ENCODE measurements at places on chromosomes 13 and 19. TPM values are rescaled to one million over a fixed set of nuclear protein-coding genes. Genes with fewer than 3 reads are reported as not detected.
A peak's percentile ranks its signal among the peaks of the same experiment; 100 is the strongest.

DNA sequence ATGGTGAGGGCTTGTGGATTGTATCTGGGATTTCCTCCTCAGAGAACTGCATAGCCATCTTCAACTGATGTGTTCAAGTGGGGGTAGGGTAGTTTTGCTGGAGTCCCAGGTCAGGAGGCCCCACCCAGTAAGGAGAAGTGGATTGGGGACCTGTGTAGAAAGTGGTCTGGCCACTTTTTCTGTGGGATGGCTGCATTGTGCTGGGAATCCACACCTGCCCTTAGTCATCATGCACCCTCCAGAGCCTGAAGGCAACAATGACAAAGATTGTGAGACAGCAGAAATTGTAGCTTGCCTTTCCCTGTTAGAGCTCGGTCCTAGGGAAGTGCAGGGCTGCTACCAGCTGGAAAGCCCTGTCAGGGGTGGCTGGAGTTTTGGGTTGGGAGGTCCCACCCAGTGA is 255.4 kb downstream of the NDFIP2 start:
- DNase-seq: no peak

- DNase-seq: no peak
These were observed 1031.0 kb upstream of the PCDH9 start for GRCh38 chr13:68261105-68261504.

GRCh38 chr13:37797631-37798030 is 71.9 kb downstream of the TRPC4 start:
- DNase-seq: no peak

DNA sequence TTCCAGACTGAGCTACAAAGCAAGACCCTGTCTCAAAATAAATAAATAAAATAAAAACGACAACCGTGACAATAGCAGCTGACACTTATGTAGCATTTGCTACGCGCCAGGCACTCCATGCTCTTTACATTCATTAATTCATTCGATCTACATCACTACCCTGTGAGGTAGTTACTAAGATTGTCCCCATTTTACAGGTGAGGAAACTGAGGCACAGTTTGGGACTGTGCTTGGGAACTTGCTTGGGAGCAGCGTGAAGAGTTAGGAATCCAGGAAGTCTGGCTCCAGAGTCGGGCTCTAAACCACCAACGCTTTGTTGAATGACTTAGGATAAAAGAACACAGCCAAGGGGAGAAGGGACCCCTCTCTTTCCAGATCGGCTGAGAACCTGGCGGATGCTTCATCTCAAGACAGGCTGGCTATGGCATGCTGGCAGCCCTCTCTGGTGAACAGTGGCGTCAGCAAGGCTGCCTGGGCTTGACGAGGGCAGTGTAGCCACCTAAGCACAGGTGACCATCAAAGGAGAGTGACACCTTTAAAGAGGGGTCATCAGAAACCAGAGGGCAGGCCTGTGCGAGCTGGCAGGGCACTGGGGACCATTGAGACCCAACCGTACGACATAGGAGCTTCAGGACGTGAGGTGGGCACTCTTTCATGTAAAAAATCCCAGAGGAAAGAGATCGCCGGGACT is 591 bp downstream of the DOHH start:
- no peak for DNase-seq

- no peak for DNase-seq
These were observed 17.8 kb downstream of the DPF1 start for GRCh38 chr19:38206006-38206745.

GRCh38 chr13:50613356-50613831 is 230.1 kb downstream of the DLEU7 start:
- DNase-seq: no peak

GRCh38 chr19:33052352-33052972 is 12.2 kb downstream of the RHPN2 start:
- DNase-seq: no peak

DNA sequence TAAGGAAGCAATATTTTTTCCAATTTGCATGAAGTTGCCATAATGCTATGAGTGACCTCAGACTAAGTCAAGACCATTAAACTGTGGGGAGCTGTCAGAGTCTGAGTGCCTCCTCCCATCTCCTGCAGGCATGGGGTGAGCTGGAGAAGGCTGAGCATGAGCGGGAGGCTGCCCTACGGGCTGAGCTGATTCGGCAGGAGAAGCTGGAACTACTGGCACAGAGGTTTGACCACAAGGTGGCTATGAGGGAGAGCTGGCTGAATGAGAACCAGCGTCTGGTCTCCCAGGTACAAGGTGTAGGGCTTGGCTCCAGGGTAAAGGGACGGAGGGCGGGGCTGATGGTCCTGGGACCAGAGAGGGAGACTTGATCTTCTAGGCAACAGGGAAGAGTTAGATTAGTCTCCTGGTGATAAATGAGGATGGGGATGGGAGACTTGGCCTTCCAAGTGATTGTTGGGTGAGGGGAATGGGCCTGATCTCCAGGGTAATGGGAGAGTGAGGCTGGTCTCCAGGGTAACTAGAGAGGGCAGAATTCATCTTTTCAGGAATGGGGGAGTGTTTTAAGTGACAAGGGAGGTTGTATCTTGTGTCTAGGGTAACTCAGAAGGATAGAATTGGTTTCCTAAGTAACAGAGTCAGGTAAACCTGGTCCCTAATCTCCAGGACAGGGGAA is 36.0 kb downstream of the SPTBN4 start:
- no peak for DNase-seq

- DNase-seq: no peak
These were observed 384.5 kb downstream of the IRS2 start for GRCh38 chr13:109401891-109402290.

DNA sequence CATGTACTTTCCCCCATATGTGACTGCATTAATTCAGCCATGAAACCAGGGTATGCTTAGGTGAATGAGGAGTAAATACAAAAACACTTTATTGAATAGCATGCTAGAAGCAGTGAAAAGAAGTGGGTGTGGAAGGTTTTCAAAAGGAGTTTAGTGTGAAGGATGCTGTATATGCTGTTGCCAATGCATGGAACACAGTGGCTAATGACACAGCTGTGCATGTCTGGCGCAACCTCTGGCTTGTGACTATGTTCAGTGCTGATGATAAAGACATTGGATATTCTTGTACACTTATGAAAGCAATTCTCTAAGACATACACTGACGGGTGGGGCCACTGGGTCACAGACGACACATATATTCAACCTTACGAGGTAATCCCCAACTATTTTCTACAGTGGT is 55.2 kb downstream of the SOX21 start:
- DNase-seq: no peak

- DNase-seq: no peak
These were observed 310.2 kb downstream of the ZNF536 start for GRCh38 chr19:30682146-30682998.

DNA sequence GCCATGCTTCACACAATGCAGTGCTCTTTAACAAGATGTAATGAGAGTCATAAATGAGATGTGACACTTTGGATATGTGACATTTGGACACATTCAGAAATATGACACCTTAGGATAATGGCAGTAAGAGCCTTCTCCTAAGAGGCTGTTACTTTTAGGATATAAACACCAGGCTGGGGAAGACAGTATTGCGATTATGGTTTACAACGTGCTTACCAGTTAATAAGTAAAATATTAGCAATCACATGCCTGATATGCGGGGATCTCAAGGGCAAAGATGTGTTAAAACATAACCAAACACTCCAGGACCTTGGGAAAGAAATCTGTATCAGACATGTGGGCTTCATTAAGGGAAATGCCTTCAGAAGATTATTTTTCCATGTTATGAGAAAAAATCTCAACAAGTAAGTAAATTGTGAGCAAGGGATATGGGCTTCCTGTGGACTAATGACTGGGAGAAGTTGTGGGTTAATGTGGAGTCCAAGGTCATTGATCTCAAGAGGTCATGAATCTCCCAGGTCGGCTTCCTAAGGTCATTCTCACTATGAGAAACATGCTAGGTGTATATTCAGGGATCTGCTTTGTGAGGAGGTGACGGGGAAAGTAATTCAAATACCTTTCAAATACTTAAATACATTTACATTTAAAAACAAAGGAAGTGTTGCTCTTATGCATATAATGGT is 105.3 kb downstream of the STARD13 start:
- DNase-seq: no peak

GRCh38 chr13:33069365-33069764 is 53.1 kb downstream of the KL start:
- DNase-seq: no peak

- peak; percentile 62 for DNase-seq
These were observed at the start of gene ZNF677 for GRCh38 chr19:53254411-53255341. Gene ZNF677, minus strand, starts transcription at chr19:53254873. Its CDS starts 3,323 bp downstream, at chr19:53251550.

DNA sequence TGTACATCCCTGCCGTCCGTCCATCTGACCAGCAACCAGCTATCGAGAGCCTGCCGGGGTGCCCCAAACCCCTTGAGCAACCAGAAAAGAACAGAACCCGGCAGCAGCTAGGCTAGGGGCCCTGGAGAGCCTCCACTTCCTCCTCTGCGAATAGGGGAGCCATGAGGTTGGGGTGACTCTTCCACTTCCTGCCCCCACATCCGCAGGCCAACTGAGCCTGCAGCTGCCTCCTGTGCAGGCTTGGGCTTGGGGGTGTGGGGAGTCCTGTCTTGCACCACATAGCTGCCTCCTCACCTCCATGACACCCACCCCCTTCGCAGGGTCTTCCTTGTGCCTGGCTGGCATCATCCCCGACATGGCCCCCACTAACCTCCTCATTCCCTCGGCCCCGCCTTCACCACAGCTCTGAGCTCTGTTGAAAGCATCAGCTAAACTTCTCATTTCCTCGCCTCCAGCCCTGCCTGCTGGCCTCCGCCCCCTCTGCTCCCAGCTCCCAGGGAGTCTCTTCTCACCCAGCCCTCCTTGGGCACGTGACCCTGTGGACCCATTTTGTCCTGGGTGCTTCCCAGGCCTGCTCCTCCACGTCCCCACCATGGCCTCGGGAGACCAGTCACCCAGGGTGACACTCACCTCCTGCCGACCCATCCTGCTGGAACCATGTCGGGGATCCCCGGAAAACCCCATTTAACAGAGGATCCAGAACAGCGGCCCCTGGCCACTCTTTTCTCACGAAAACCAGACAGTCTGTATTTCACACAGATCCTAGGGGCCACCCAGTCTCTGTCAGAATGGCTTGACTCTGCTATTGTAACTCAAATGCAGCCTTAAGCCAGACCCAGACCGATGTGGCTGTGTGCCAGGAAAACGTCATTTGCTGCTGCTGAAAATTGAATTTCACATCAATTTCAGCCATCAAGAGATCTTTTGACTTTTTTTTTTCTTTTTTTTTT is 50.4 kb downstream of the MYO9B start:
- DNase-seq: no peak

DNA sequence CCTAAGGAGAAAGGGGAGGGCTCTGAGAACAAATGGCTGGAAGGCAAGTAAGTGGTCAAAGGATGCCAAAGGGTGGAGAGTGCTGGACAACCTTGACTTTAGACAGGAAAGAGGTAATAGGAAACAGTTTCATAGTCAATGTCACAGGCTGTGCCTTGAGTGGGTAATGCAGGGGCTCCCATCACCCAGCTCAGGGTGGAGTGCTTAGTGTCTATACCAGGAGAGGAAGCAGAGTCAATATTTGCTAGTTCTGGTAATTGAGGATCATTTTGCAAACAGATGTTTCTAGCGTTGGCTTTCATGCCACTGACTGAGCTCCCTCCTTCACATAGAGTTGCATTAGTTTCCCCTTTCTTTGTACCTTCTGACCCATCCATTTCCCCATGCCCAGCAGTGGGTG is 64.6 kb upstream of the KL start:
- no peak for DNase-seq

DNA sequence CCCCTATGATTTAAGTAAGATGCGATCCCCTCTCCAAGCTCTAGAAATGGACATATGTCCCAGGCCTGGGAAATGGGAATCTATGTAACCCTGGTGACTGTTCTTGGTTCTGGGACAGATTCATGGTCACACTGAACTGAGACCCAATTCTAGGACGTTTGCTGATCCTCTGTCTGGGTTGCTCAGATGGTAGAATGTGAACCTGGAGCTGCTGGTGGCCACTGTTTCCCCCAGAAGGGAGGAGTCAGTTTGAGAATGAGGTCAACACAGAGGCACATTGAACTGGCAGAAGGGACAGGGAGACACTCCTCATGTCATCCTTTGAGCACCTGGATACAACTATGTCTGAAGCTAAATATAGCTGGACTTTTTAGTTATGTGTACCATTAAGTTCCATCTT is 29.1 kb downstream of the FAM187B start:
- no peak for DNase-seq

DNA sequence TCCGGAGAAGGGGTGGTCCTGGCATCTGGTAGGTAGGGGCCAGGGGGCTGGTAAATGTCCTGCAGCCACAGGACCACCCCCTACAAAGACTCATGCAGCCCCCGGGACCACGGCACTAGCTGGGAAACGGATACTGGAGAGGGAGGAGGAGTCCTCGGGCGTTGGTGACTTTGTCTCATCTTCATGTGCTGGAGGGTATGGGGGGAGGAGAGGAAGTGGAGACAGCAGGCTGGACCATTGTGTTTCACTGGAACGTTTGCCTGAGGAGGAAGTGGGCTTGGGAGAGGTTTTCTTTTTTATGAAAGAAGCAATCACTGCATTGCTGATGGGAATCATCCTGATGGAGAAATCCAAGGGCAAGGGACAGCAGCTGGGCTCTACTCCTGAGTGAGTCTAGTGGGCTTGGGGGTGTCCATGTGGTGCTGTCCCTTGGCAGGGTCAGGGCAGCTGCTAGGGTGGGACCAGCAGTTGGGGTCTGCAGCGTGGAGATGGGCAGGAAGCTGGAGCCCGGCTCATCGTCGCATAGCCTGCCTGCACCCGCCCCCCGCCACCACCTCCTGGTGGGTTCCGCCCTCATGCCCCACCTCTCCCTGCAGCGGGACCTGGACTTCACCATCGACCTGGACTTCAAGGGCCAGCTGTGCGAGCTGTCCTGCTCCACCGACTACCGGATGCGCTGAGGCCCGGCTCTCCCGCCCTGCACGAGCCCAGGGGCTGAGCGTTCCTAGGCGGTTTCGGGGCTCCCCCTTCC is 1.7 kb upstream of the ADM5 start:
- no peak for DNase-seq

- DNase-seq: no peak
These were observed 785.6 kb upstream of the KLHL1 start for GRCh38 chr13:70893832-70894231.

- no peak for DNase-seq
These were observed 14.9 kb downstream of the LMO7 start for GRCh38 chr13:75651013-75651412.

- no peak for DNase-seq
These were observed 12.0 kb downstream of the B3GNT3 start for GRCh38 chr19:17806945-17807344.

- DNase-seq: no peak
These were observed 1.1 kb downstream of the PRODH2 start for GRCh38 chr19:35811317-35812219.

DNA sequence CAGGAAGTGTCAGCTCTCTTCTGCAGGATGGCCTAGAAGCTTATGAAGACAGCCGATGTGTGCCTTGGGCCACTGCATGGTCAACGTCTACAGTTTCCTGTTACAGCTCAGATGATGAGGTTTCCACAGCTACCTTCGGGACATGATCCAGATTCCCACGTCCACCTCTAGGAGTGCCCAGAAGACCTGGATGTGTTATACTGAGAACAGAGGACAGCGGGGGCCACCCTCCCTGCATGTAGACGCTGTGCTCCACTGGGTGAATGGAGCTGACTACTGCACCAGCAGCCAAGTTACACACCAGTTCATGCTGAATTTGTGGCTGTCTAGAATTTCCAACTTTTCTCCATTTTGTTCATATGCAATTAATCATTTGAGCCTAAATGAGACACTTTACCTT is 78.5 kb upstream of the MTIF3 start:
- no peak for DNase-seq

The GPR18 gene
- total RNA-seq: not detected

The AMH gene
- total RNA-seq: 0.86 TPM
